Naive B cell (primary cell): ENCODE measurements at places on chromosomes 6 and 20.

DNA sequence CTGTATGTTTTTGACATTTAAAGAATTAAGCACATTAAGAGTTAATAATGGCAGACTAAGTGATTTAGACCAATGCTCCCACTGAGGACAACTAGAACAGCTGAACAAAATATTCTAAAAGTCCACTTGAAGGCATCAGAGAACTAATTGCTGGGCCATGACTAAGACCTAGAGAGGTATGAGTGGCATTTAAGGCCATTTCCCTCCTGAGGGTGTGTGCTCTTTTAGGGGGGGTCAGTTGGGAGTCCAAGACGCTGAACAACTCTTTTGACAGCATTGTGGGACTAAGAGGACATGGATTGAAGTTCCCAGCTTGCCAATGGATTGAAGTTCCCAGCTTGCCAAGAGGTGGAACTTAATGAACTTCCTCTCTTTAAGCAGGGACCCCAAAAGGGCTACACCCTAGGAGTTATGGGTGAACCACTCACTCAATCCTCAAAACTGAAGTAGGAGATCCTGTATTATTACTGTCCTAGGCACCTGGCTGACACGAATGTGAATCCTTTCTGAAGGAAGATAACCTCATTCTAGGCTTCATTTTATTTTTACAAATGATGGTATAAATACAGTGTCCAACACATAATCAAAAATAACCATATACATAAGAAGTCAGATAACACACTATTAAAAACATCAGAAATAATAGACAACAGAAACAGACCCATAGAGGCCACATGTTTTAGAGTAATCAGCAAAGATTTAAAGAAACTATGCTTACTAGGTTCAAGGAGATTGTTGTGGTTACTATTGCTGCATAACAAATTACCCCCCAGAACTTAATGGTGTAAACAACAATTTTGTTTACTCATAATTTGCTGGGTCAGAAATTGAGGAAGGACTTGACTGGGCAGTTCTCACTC is 175.1 kb downstream of the VEGFA start:
- no peak for DNase-seq

DNA sequence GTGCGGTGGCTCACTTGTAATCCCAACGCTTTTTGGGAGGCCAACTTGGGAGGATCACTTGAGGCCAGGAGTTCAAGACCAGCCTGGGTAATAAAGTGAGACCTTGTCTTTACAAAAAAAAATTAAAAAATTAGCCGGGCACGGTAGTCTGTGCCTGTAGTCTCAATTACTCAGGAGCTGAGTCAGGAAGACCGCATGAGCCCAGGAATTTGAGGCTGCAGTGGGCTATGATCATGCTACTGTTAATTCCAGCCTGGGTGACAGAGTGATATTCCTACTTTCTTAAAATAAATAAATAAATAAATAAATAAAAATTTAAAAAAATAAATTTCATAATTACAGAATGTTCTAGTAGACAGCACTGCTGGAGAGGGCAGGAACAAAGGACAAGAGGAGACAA is 62.4 kb downstream of the DST start:
- no peak for DNase-seq

DNA sequence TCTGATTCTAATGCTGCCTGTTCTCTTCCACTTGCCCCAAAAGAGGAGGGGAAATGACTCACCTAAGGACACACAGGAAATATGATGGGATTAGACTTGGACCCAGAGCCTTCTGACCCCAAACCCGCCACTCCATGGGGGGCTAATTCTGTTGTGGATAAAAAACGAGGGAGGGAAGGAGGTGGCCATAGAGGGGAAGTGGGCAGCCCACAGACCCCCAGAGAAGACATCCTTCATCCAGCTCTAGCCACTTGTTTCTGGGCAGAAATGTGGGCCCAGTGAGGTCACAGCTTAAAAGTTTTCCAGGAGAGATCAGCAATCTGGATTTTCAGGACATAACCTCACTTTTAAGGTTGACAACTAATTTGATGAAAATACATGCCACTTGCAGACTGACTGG is 202.1 kb downstream of the ANKRD60 start:
- DNase-seq, result no peak

DNA sequence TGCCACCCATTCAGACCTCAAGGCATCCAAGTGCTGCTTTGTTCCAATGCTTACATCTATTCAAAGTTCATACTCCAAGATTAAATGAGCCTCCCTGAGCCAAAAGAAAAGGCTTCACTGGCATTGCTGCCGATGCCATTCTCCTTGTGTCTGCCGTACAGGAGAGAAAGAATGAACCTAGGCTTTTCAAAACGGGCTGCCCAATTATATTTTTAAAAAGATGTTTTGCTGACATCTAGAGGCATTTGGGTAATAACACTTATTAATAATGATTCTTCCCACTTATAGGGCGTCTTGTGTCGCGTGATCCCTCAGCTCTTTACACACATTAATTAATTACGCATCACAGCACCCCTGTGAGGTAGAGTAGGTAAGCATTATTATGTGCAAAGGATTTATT is 545.6 kb downstream of the PKHD1 start:
- DNase-seq, result no peak

GRCh38 chr20:40961686-40962640 is 66.7 kb upstream of the TOP1 start:
- DNase-seq, result no peak

DNA sequence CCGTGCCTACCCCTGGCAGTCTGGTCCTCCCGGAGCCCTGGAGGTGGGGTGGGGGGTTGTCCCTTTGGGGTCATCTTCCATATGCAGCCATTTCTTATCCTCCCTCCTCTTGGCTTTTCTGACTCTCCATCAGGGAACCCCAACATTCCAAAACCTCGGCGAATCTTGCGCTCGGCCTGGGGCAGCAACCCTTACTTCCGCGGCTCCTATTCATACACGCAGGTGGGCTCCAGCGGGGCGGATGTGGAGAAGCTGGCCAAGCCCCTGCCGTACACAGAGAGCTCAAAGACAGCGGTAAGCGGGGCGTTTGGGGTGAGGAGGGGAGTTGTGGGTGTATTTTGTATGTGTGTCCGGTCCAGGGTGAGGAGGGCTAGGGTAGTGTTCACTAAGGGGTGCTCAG is 168.0 kb upstream of the RNF24 start:
- DNase-seq, result no peak

GRCh38 chr6:166708460-166708859 is 81.4 kb upstream of the RPS6KA2 start:
- DNase-seq, result no peak
